ENCODE measurements at places on chromosomes 5 and 9.

- DNase-seq = no peak
Measured at GRCh38 chr9:122333169-122333808, 37.5 kb upstream of the PTGS1 start.

DNA sequence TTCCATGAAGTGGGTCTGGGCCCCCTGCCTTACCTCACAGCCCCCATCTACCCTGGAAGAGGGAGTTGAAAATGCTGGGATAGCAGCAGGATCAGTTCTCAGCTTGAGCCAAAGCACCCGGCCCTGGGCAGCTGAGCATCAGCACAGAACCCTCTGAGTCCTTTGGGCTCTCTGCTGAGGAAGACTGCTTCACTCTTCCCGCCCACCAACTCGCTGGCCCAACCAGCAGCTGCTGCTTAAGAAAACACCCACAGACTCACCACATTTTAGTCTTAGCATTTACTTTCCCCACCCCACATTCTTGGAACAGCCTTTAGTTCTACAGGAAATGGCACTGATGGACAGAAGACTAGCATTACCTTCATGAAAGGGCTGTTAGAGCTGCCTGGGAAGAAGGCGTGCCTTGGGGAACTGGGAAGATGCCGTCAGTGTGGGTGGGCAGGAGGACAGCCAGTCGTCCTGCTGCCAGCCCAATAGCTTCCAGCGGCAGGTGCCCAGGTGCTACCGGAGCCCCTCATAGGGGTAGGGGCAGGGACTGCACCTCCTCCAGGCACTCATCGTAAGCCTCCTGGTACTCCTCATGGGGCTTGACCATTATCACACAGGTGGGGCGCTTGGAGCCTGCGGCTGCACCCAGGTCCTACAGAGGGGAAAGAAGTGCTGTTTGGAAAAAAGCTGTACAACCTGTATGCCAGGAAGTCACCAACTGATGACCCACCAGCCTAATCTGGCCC, 4.3 kb downstream of the NHP2 start:
- DNase-seq = no peak

DNA sequence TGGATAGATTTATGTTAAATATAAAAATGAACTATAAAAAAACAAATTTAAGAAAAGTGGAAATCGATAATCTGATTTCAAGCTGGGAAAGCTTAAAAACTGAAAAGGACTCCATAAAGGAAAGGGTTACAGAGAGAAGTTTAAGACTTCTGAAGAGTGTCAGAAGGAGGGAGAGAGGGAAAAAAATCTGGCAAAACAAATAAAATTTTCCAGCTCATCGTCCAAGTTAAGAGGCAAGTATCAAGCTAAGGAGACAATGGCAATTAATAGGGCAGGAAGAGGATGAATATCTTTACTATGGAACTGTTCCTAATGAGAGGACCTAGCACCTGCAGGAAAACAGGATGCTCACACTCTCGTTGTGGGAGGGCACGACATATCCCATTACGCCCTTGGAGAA, 20.5 kb upstream of the HEXB start:
- no peak for DNase-seq

- no peak for DNase-seq
Measured at GRCh38 chr5:37900692-37901091, 60.9 kb upstream of the GDNF start.

- DNase-seq = no peak
Measured at GRCh38 chr9:117334101-117334500, 80.8 kb downstream of the ASTN2 start.

- no peak for DNase-seq
Measured at GRCh38 chr5:127813633-127814587, 110.7 kb downstream of the CCDC192 start.

DNA sequence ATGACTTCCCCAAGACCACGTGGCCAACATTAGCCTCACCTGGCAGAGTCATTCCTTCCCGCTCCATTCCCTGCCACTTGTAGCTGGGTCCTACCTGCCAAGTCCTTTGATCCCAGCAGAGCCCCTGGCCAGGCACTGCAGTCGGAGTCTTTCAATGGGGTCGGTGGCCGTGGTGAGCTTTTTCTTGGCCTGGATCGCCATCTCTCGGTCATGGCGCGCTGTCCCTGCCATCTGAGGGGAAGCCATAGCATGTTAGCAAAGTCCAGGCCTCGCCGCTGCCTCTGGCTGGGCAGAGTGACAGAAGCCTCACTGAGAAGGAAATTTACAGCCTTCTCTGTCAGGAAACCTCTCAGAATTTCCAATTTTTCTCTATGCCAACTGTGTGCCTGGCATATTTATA, 17.5 kb downstream of the CAPSL start:
- DNase-seq = no peak

GRCh38 chr5:30392897-30393296, 800.6 kb upstream of the CDH6 start:
- no peak for DNase-seq

- no peak for DNase-seq
Measured at GRCh38 chr9:30522486-30522885, 1862.0 kb upstream of the ACO1 start.

DNA sequence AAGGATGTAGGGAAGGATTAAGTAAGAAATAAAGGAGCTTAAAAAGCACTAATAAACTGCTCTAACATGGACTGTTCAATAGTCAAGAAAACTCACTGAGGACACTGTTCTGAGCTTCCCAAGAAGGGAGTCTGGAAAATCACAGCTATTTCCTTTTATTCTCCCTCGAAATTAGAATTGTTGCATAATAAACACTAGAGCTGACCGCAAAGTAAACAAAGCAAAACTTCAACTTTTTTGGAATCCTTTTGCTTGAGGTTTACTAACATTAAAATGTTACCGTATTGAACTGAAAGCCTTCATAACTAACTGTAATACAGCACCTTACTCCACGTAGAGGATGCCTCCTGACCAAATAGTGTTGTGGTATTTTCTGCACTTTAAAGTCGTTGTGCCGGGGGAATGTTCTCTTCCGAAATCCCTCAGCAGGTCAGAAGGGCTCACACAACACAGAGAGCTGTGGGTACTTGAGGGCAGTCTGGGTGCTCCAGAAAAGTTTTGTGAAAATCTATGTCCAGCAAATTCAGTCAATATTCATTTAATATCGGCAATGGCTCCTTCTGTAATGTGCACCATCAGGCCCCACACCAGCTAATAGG, 59.2 kb downstream of the TTLL11 start:
- no peak for DNase-seq

DNA sequence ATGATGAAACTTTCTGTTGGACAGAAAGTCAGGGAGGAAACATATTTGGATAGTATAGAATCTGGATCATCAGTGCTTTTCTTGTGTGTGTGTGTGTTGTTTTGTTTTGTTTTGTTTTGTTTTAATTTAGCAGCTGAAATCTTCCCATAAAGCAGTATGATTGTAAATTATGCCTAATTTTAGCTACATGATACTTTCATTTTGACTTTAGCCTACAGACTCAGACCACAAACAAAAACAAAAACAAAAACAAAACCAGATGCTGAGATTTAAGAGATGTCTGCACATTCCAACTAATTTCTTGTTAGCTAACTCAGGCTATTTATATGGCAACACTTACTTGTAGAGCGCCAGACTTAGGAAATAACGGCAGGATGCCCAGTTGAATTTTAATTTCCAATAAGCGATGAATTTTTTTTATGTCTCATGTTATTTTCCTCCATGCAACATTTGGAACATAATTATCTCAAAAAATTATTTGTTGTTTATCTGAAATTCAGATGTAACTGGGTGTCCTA, 119.5 kb upstream of the TRPC7 start:
- no peak for DNase-seq

DNA sequence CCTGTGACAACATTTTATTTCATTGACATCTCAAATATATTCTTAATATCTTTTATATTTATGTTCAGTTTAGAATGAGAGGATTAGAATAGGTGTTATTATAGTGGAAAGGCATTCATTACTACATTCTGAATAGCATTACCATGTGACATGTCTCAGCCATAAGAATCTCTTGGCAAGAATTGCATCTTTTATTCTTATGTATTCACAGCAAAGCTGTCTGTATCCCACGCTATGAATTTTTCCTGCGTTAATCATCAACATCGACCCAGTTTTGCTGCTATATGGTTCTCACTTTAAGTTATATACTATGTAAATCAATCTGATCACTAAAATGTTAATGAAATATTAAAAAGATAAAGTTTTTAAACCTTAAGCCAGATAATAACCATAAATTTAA, 248.6 kb downstream of the TMEM232 start:
- DNase-seq = no peak

- DNase-seq = no peak
Measured at GRCh38 chr9:3012245-3012644, 168.3 kb upstream of the PUM3 start.

DNA sequence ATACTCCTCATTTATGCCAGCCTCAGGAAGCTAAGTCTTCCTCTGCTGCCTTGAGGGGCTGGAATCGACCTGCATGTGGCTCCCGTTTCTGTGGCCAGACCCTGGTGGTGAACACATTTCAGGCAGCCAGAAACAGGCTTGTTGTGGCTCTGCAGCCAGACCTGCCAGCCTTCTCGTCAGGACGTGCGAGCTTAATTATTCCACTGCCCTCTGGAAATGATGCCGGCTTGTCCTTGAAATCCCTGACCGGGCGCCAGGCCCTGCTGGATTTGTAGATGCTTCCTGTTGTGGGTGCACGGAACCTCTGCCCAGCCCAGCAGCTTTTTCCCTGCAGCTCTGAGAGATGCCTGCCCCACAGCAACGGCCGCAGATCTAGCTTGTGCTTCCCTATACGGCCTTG, 41.6 kb downstream of the PDZD2 start:
- DNase-seq = no peak

DNA sequence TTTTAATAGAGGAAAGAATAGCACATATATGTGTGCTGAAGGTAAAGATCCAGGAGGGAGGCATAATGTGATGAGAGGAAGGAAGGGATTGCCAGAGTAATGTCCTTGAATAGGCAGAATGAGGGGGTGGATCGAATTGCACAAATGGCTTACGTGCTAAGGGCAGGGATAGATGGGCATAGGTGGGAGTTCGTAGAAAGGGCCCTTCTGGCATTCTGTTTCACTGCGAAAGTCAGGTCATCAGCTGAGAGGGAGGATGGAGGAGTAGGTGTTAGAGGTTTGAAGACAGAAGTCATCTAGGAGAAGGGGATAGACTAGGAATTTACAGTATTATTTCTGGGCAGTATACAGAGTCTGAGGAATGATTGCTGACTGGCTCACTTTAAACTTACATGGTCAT, 32.1 kb downstream of the CNOT6 start:
- DNase-seq = no peak

GRCh38 chr5:82387001-82387818, 109.1 kb upstream of the RPS23 start:
- no peak for DNase-seq

- no peak for DNase-seq
Measured at GRCh38 chr9:114968671-114969070, 38.3 kb upstream of the TNFSF8 start.

DNA sequence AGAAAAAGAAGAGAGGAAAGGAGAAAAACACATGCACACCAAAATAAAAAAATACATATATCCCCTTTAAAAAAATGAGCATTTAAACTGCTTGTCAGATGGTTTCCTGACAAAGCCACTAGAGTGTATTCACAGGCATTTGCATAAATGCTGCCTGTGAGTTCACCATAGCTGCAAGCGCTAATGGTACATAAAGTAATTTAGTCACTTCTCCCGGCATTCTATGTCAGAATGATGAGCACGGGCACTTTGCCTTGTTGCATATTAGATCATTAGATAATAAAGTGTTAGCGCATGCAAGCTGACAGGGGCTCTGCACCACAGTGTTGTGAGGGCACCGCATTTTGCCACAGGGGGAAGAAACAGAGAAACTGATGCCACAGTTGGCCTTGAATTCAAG, 280.6 kb downstream of the EBF1 start:
- DNase-seq = no peak

DNA sequence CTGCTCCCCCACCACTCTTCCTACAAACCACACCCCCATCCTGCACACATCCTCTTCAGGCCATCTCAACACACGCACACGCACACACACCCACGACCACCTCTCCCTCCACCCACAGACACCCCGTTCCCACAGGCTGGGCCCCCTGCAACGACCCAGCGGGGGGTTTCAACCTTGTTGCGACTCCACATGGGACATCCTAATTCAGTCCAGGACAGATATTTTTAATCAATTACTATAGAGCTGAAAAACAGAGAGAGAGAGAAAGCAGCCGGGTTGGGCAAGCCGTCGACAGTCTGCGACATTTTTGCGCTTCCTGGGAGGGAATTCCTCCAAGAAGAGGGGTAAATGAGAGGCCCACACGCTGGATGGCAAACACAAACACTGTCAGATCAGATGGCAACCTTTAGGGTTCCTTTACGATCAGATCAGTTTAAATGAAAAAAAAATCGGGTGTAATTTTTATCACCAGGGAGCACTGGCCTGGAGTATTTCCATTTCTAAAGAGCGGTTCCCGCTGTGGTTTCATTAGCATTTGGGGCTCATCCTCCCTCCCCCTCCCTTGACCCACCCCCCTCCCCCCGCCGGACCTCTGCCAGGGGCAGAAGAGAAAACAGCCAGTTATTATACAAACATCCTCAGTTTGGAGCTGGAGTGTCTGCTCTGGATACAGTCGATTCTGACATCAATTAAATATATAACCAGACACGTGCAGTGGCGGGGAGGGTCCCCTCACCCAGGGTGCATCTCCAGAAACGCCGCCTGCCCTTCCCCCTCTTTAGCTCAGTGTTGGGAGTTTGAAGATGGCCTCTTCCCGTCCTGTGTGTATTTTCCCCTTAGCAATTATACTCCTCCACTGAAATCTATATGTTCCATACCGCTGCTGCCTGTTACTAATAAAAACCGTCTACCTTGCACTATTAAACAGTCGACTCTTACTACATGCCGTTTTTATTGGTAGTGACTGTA, 2.3 kb upstream of the IRX2 start:
- no peak for DNase-seq

DNA sequence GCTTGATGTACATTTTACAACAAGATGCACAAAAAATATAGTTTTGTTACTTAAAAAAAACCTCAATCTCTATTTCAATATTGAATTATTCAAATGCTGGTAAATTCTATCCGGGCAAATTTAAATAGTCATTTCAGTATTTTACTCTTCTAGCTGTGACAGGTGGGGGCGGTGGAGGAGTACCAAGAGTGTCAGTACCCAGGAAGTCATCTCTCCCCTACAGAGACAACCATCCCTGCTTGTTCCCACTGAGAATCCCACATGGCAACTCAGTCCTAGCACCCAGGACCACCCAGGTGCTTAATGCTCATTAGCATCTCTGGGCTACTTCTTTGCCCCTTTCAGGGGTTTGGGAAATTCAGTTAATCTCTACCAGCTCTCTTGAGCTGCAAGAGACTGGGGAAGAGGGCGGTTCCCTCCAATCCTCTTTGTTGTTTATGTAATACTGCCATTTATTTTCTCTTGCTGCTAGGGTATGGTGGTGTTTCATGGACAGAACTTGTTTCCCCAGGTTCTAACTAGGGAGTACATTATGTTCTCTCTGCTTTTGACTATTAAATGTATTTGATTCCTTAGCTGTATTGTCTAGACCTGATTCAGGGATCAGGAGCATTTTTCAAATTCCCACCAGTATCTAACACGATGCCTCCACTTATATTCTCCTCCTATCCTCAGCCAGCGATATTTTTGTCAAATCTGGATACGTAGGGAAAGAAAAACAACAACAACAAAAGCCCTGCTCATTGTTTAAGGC, 122.5 kb downstream of the CDH18 start:
- DNase-seq = no peak
